ENCODE measurements at places on chromosomes 6 and 20.

GRCh38 chr6:13907001-13907350 is 17.8 kb upstream of the RNF182 start:
- DNase-seq = no peak

GRCh38 chr6:166781331-166781730 is 154.3 kb upstream of the RPS6KA2 start:
- DNase-seq = no peak

DNA sequence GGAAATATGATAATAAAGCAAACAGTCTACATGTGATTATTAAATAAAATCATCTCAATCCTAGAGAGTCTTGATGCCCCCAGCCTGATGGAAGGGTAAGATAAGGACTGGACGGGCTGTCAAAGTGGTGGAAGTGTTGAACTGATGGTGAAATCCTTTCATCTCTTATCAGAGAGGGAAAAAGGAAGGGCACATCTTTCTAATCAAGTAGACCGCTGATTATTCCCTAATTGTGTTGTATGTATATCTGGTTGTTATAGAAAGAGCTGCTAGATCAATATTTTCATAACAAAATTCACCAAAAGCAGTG is 184.5 kb downstream of the PDE7B start:
- no peak for DNase-seq

DNA sequence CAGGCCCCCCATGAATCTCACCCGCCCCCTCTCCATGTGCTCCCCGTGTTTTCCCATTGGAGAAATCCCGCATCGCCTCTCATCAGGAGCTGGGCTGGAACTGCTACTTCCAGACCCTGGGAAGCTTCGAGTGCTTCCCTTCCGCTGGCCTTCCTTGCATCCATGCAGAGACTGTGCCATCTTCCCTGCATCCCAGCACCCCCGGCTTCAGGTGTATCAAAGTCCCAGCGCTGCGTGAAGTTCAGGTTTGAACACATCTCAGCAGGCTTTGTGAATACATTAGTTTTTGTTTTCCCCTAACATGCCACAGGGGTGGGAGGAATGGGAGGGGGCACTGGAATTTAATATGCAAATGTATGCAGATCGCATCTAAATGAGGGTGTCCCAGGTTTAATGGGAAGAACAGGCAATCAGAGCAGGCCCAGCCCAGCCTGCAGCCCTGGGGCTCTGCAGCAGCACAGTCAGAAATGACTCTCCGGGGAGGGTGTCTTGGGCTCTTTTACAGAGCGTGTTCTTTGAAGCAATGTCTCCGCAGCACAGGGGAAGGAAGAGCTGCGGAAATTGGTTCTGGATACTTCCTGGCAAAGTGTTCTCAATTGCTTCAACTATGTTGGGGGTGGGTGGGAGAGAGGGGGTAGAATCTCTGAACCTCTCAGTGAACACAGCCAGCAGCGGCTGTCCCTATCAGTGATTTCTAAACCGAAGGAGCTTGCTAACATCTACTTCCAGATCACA is 8.3 kb upstream of the MMP9 start:
- DNase-seq = no peak

DNA sequence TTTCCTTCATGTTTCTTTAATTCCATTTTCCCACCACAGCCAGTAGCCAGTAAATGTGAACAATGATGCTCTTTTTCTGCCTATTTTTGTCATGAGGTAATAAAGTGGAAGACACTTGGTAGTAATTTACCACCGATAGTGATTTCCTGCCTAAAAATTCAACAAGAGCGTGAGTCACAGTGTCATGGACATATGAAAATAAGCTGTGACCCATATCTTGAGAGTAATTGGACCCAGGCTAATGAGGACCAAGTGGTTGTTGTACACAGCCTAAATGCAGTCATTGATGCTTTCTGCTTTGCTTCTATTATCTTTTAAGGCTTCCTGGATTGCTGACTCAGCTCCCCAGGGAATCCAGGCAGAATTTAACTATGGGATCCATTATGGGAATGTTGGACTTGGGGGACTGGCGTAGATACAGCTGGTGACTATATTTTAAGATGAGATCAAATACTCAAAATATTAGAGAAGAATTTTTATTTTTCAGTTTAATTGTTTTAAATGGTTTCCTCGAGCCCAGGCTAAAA is 265.9 kb upstream of the FERMT1 start:
- no peak for DNase-seq

DNA sequence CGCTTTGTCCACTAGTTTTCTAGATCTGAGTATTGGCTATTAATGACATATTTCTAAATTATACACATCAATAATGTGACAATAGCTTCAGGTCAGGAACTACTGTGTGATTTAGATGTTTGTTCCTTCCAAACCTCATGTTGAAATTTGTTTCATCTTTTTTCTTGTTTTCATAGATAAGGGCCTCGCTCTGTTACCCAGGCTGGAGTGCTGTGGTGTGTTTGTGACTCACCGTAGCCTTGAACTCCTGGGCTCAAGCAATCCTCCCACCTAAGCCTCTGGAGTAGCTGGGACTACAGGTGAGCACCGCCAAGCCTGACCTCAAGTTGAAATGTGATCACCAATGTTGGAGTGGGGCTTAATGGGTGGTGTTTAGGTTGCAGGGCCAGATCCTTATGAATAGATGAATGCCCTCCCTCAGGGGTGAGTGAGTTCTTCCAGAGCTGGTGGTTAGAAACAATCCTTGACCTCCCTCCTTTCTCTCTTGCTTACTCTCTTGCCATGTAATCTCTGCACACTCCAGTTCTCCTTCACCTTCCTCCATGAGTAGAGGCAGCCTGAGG is 5.9 kb upstream of the NQO2 start:
- DNase-seq = no peak

DNA sequence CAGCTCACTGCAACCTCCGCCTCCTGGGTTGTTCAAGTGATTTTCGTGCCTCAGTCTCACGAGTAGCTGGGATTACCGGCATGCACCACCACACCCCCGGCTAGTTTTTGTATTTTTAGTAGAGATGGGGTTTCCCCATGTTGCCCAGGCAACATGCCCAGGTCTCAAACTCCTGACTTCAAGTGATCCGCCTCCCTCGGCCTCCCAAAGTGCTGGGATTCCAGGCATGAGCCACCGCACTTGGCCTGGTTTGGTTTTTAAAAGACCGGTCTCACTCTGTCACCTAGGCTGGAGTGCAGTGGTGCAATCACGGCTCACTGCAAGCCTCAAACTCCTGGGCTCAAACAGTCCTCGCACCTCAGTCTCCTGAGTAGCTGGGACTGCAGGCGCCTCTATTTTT is 40.1 kb downstream of the VSTM2L start:
- DNase-seq = no peak

DNA sequence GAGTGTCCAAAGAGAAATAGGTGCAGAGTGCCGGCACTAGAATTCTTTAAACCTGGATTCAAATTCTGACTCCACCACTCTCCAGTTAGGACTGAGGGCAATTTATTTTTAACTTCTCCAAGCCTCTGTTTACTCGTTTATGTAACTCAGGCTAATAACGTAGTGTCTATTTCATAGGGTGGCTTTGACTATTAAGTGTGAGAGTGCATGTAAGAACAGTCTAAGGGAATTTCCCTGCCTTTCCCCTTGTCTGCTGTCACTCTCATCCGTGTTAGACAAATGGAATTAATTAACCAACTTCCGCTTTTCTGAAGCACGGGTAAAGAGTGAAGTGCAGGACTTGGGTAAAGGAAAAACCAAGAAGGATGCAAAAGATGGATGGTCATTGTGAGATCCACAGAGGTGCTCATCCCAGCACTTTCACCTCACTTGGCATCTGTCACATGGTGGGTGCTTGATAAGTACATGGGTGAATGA is 4.1 kb upstream of the ZKSCAN8 start:
- DNase-seq = no peak

DNA sequence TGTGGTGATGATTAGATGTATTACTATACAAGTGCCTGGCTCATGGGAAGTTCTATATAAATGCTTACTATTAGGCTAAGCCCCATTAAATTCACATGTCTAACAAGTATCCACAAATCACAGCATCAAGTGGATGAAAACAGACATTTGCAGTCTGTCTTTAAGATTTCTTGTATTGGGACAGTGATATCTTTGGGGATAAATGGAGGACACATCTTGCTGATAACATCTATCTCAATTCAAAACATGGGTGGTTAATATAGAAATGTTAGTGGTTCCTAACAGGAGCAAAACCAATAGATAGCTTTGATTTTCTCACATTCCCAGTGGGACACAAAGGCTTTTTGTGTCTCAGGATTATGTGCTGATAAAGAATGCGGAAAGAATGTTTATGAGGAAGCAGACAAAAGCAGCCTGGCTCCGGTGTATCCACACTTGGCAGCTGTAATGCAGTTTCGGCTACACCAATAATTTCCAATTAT is 29.3 kb downstream of the PTPRK start:
- DNase-seq = no peak

- DNase-seq = no peak
Observed at GRCh38 chr20:17676942-17677341, 5.1 kb downstream of the RRBP1 start.

DNA sequence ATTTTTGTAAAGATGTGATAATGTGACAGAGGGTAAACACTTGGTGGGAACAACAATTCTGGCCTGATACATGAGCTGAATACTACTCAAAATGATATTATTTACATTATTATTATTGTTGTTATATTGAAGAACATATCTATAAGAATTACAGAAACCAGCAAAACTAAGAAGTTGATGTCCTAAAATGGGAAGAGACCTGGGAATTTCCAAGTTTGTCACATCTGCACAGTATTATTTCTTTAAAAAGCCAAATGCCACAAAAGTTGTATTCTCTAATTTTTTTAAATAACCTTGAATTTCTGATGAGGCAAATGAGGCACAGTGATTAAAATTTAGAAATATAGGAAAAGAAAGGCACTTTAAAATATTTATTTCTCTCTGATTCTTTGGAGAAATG is 5.0 kb upstream of the ZNF292 start:
- DNase-seq = no peak

- DNase-seq = no peak
Observed at GRCh38 chr20:2595076-2595475, 57.4 kb upstream of the NOP56 start.

GRCh38 chr20:13900496-13900895 is 89.9 kb downstream of the SEL1L2 start:
- no peak for DNase-seq

DNA sequence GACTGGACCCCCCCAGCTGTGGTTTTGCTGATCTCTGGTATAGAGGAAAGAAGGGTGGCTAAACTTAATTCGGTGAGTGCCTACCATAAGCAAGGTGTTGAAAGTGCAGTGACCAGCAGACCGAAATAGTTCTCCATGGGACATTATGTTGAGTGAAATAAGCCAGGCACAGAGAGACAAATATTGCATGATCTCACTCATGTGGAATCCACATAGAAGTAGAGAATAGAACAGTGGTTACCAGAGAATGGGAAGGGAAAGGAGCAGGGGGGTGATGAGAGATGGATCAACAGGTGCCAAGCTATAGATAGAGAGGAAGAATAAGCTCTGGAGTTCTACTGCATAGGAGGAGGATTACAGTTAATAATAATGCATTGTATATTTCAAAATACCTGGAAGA is 9.7 kb upstream of the GCNT2 start:
- DNase-seq = no peak

DNA sequence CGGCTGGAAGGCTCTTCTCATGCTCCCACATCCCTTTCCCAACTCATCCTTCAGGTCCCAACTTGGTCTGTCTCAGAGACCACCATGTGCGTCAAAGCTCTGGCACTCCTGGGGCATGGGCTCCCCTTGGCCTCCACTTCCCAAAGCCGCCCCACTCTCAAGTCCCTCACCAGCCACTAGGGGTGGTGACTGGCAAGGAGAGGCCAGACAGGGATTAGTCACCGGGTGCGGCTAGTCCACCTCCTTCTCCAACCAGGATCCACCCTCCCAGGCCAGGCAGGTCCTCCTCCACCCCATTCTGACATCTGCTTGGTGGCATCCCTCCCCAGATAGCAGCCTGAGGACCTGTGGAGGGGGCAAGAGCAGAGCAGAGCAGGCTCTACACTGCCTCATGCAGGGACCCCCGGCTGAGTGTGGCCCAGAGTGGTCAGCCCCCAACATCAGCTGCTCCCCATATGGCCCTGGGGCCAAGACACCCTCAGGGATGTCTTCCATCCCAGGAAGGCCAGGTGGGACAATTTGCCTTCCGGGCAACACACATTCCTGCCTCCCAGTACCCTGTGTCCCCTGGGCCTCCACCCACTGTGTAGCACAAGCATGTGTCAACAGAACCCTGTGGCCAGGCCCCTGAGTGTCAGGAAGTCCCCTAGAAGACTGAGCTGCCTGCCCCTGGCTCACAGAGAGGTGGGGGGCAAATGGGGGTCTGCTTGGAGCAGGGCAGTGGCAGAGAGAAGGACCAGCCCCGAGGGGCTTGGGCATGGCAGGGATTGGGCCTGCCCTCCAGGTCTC is 29.2 kb downstream of the YTHDF1 start:
- DNase-seq = no peak

GRCh38 chr6:436308-437036 is 44.9 kb downstream of the IRF4 start:
- no peak for DNase-seq

DNA sequence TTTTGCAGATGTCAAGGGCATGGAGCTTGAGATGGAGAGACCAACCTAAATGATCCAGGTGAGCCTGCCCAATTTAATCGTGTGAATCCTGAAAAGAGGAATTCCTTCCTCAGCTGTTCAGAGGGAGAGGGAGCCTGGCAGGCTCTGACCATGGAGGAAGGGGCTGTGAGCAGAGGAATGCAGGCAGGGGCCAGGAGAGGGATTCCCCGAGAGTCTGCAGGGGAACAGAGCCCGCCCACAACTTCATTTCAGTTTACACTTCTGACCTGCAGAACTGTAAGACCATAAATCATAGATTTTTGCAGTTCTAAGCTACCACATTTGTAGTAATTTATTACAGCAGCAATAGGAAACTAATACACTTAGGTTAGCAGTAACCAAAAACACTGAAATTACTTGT is 164.1 kb downstream of the TBXT start:
- no peak for DNase-seq

DNA sequence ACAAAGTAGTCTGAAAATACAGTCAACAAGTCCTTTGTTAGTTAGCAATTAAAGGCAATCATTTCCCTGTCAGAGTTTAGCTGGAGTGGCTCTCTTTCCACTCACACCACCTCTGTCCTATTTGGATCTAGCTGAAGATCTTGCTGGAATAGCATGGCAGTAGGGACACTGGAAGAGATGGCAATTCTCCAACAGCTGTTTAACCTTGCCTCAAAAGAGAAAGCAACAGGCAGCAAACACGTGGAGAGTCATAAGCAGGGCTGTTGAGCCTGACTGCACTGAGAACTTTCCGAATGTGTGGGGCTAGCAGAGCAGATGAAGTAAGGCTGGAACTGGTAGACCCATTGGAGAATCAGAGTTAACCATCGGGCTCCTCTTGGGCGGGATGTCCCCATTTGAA is 38.0 kb upstream of the PRSS35 start:
- no peak for DNase-seq

- no peak for DNase-seq
Observed at GRCh38 chr20:58941471-58941870, 39.6 kb upstream of the NELFCD start.

DNA sequence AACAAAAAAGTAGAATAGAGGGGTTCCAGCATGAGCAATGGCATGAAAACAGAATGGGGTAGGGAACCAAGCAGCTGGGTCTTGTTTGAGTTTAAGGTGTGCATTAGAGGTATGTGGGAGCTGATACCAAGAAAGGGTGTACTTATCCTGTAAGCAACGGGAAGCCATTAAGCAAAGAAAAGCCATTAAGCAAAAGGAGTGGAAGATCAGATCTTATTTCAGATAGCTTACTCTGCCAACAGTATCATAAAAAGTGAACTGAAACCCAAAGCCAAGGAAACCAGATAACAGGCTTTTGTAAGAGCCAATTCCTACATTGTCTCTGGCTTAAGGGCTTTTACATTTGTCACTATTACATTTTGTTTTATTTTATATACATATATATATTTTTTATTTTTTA is 21.3 kb upstream of the BEND6 start:
- DNase-seq = no peak

- no peak for DNase-seq
Observed at GRCh38 chr6:38438097-38438496, 201.6 kb downstream of the BTBD9 start.

Measured in activated CD8-positive, alpha-beta memory T cell treated with anti-CD3 and anti-CD28 coated beads for 48 hours (primary cell).